ENCODE measurements at places on chromosomes 2 and 18. TPM values are rescaled to one million over a fixed set of nuclear protein-coding genes. Genes with fewer than 3 reads are reported as not detected.
A peak's percentile ranks its signal among the peaks of the same experiment; 100 is the strongest.

DNA sequence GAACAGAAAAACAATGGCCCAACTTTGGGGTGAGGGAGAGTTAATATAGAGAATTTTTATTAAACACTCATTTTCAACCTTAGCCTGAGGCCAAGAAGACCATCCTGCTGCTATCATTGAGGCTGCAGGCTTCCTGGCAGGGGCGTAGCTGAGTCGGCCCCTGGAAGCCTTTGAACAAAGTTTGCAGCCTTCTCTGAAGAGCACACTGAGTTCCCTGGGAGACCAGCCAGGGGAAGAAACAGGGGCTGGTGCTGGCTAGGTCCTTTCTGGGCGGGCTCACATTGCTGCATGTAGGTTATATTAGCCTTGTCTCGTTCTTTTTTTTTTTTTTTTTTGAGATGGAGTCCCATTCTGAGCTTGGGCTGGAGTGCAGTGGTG lies 126.8 kb upstream of the HS6ST1 start:
- DNase-seq: no peak

DNA sequence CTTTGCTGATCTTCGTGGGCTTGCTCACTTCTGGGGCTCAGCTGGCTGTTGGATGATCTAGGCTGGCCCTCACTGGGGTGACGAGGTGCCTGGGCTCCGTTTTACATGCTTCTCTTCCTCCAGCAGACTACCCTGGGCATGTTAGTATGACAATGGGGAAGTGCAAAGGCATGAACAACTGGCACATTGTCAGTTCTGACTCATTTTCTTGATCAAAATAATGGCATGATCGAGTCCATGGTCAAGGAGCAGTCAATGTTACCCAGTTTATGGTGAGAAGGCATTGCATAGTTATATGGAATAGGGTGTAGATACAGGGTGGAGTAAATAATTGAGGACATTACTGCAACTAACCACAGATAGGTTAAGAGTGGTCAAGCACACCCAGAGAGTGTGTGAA lies 10.0 kb upstream of the UPP2 start:
- no peak for DNase-seq

DNA sequence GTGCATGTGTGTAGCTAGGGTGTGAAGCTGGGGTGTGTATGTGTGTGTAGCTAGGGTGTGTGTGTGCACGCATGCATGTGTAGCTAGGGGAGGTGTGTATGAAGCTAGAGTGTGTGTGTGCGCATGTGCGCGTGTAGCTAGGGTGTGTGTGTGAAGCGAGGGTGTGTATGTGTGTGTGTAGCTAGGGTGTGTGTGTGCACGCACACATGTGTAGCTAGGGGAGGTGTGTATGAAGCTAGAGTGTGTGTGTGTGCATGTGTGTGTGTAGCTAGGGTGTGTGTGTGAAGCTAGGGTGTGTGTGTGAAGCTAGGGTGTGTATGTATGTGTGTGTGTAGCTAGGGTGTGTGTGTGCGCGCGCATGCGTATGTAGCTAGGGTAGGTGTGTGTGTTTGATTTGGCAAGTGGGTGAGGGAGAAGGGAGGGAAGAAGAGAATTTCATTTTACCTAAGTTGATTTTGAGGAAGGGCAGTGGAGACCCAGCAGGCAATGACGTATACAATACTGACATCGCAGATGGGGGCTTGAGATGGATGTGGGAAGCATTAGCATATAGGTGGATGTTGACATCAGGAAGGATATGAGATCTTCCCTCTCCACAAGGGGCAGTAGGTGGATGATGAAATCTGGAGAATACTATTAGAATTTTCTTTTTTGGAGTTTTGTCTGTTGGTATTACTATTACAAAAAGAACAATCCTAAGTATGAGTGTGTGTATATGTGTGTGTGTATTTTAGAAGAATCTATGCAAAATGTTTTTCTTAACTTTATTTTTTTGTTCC lies 70.7 kb downstream of the PRELID3A start:
- DNase-seq: no peak

GRCh38 chr18:52596748-52597435 lies 256.9 kb downstream of the DCC start:
- DNase-seq: no peak

GRCh38 chr18:44778788-44779187 lies 98.1 kb downstream of the SETBP1 start:
- no peak for DNase-seq

DNA sequence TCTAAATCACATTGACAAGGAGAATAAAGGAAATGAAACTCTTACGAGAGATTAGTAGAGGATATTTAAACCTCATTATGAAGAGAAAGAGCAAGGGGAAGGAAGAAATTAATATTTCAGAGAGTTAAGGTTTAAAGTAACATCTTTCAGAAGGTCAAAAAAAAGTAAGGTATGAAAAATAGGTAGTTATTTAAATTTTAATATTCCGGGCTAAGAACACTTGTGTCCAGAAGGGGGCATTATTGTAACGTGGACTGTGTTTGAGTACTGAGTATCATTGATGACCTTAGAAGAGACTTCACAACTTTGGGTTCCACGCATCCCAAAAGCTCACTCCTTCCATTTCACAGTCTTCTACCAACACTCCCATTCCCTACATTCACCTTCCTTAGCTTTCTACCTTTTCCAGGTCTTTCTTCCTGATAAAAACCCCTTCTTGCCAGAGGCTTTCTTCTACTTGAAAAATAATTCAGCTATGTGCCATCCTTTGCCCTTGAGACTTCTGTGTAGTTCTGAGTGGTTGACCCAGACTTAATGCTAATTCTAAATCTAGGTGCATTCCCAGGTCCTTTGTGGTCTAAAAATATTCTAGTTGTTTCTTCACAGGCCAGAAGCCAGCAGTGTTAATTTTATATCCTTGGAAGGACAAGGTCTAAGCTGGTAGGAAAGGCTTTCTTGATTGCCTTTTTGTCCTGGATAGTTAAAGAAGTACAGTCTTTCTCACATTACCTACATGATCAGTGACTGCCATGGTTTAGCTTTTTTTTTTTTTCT lies 16.5 kb downstream of the DYNC1I2 start:
- DNase-seq: no peak

DNA sequence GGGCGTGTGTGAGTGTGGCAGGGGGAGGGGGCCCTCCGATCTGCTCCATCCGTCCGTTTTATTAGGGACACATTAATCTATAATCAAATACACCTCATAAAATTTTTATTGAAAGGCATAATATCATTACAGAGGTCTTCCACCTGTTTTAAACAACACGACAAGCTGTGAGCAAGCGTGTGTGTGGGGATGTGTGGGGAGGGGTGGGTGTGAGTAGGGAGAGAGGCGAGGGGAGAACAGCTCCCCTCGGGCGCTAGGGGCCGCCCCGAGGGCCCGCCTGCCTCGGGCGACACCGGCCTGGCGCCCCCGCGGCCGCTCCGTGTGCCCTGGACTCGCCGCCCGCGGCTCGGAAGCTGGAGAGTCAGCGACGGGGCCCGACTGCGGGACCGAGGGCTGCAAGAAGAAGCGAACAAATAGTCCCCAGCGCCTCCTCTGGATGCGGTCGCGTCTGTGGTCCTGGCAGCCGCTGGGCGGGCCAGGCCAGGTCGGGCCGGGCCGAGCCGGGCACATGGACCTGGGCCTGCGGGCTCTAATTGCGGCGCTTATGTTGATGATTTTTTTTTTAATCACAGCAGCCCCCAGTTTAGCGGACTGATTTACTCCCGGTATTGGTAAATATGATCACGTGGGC lies 352 bp upstream of the HOXD9 start:
- DNase-seq: no peak

GRCh38 chr2:23585273-23586170 lies 200.5 kb downstream of the KLHL29 start:
- DNase-seq: peak; percentile 16

The DTNB gene
- 4.5 TPM for total RNA-seq

DNA sequence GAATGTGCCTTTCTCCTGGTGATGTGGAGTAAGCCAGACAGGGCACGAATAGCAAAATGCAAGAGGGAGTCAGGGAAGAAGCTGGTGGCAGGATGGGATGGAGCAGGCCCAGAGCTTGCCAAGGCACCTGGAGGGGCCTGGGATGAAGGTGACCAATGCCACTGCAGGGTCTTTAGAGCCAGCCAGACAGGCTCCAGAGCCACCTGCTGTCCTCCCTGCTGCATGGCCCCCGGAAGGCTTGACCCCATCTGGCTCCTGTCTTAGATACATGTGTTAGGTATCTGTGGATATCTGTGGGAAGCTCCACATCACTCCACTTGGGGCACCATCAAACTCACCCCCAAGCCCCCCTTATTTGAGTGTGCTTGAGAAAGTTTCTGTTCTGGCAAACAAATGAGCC lies 99.9 kb upstream of the ATL2 start:
- no peak for DNase-seq

DNA sequence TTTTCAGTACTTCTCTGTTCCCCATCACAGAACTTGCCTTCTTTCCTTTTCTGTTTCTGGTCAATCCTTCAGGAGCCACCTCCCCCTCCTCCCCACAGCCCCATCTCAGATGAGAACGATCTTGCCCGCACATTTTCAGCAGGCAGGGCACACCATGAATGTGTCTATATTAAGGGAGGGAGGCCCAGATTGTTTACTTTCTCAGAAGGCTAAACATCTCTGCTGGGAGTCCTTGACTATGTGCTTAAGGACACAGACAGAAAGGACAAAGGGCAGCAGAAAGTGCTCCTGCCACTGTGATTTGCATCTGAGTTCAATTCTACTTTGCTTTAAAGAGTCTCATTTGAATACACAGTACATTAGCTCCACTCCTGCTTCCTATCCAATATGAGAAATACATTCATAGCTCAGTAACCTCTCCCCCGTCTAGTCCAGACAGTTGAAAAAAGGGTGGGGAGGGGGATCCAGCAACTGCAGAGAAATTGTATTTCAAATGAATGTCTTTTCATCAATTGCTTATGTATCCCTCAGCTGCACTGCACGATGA lies 175.0 kb upstream of the PARD3B start:
- no peak for DNase-seq

- DNase-seq: no peak
Observed at GRCh38 chr2:54864096-54864495, 140.6 kb downstream of the EML6 start.

DNA sequence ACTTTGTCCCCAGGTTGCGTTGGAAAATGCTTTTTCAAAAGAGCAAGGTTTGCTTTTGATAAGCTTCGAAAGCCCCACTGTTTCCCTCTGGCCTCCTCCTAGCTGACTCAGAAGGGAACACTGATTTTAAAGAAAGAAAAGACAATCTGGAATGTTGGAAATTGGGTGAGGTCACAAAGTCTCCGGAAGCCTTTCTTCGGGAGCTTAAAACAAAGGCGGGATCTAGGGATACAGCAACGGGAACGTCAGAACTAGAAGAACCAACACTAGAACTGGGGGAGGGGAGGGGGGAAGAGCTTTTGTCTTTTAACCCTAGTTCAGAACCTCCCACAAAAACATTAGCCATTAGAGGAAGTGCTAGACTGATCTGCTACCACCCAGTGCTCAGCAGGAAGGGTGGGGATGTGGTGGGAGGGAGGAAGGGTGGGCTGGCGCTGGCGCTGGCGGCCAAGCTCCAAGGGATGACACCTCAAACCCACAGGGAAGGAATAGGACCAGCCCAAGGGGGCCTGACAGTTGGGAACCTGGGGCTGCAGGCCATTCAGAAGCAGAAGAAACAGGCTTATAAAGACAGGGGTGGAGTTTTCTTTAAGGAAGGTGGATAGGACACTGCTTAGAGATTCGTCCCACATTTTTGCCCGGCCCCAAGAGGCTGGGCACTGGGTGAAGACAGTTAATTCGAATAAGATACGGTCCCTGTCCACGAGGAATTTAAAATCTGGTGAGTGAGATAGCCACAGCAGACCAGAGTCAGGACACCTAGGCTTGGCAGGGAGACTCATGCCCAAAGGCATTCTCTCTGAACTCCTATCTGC lies 1.7 kb downstream of the TMSB10 start:
- peak; percentile 82 for DNase-seq

DNA sequence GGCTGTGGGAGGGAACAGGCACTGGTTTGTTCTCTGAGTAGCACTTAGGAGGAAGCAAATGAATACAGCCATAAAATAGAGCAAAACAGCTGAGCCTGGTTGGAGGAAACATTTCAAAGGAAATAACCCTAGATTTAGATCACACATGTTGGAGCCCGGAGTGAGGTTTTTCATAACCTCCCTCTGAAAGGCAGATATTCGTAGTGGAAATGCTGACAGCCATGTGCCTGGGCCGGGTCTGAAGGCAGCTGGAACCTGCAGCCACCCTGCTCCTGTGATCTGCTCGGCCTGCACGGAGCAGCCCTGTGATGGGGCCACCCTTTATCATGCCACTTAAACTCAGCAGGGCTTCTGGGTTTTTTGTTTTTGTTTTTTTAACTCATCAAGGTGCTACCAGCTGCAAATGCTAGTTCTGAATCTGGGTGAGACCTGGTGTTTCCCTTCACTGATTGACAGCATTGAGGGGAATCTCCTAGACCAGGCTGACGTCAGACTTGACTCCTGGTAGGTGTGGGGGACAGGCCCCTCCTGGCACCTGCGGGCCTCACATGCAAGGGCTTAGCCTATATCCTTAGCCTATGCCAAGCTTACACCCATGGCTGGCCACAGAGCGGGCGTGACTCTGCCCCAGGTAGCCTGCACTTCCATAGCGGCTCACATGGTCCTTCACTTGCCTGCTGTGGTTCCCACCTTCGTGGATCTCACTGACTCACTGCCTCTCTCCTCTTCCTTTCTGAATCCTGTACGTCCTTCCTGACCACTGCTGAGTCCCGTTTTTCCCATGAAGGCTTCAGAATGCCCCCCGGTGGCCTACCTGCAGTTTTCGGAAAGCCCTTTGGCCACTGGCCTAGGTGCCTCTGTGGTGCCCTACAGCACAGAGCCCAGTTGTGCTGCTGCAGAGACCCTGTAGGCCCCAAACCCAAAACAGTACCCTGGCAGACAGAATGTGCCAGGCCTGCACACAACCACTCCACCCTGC lies 217.3 kb downstream of the SEPTIN10 start:
- no peak for DNase-seq

The SLC4A3 gene
- total RNA-seq: 503 TPM

- DNase-seq: no peak
Observed at GRCh38 chr2:67457699-67458098, 60.6 kb downstream of the ETAA1 start.

The KCNK3 gene
- total RNA-seq: 2.7 TPM

- no peak for DNase-seq
Observed at GRCh38 chr18:62771494-62772270, 56.3 kb downstream of the PHLPP1 start.

GRCh38 chr2:192700934-192701333 lies 506.2 kb upstream of the TMEFF2 start:
- no peak for DNase-seq

DNA sequence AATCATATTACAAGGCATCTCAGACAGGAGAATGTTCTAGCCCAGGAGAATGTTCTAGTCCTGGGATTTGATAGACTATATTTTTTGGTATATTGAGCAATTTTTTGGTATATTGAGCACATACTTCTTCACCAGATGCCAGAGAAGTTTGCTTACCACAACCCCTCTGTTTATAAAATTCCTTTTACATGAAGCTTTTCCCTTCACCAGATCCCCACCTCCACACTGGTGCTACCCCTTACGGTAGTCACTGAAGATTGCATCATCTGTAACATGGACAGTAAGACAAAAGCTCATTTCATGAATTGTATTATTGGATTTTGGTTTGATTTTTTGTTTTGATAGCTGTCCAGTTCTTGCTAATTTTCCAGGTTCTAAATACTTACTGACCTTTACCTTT lies 7.2 kb upstream of the HNMT start:
- no peak for DNase-seq
